ENCODE measurements at places on chromosomes 6 and 20.

GRCh38 chr6:111748231-111748647 lies 125.0 kb downstream of the FYN start:
- no peaks in the 10 kb centered on the region for H3K27me3 ChIP-seq
- H3K36me3 ChIP-seq = peaks cover 6% of the 10 kb centered on the region
- peaks cover 88% of the 10 kb centered on the region for H3K4me1 ChIP-seq
- DNase-seq = no peak
- no peak overlapping the region for H3K4me3 ChIP-seq

DNA sequence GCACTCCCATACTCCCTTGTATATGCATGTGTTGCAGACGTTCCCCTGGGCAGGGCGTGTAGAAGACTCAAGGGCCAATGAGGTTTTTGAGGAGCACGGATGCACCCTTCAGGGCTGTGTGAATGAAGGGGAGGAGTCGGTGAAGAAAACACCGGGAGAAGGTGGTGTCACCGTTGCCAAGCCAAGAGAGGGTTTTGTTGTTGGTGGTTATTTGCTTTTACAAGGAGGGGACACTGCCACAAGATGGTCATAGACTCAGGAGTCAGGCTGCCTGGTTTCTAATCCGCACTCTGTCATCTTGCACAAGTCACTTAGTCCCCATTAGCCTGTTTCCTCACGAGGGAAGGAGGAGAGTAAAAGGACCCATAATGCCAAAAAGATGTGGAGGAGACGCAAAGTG lies 124.0 kb downstream of the PXDC1 start:
- H3K4me3 ChIP-seq = peak overlapping the region; percentile 5
- H3K27me3 ChIP-seq = no peaks in the 10 kb centered on the region
- peaks cover 62% of the 10 kb centered on the region for H3K4me1 ChIP-seq

GRCh38 chr20:1816384-1817381 lies 78.5 kb upstream of the SIRPA start:
- peaks cover 57% of the 10 kb centered on the region for H3K4me1 ChIP-seq
- DNase-seq = no peak
- no peak overlapping the region for H3K27ac ChIP-seq
- no peak overlapping the region for H3K4me3 ChIP-seq
- H3K27me3 ChIP-seq = peaks cover 39% of the 10 kb centered on the region

DNA sequence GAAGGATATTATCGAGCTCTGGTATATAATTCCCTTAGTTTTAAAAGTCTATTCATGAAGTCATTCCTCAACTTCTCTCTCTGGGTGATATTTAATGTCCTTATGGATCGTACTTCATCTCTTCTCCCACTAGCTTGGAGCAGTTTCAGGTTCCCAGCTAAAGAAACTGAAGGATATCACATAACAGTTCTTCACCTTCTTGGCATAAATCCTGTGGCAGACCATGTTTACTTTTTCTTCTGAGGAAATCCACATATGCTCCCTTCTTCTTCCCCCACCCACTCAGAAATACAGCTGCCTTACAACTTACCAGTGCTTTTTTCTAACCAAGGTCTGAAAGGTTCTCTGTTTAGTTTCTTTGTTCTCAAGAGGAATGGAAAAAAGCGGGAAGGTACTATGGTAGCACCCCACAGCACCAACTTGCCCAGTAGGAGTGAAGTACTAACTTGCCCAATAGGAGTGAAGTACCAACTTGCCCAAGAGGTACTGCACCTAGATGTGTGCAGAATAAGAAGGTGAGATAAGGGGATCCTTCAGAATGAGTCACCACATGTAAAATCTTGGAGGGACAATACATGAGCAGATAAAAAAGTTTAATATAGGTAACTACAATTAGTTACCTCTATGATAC lies 53.1 kb downstream of the TSPYL4 start:
- H3K4me3 ChIP-seq = no peak overlapping the region
- no peaks in the 10 kb centered on the region for H3K27me3 ChIP-seq
- no peaks in the 10 kb centered on the region for H3K4me1 ChIP-seq
- no peak overlapping the region for H3K27ac ChIP-seq
- no peak for DNase-seq

DNA sequence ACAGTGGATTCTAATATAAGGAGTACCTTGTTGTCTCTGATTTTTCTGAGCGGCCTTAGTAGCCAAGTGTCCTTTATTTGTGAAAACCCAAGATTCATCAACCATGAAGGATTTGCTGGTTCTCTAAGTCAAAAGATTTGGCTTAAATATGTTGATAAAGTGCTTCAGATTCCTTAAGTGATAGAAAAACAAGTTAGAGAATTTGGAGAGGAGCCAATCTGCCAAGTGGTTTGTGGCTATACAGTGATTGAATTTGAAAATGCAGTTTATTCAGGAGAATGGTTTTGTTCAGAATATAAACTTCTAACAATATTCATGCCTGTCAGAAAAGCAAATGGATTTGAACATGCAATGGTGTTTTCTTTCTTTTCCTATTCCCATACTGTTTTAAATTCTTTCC lies 54.8 kb downstream of the CAP2 start:
- H3K4me1 ChIP-seq = no peaks in the 10 kb centered on the region
- H3K27me3 ChIP-seq = no peaks in the 10 kb centered on the region
- DNase-seq = no peak
- H3K27ac ChIP-seq = no peak overlapping the region

- H3K27me3 ChIP-seq = no peaks in the 10 kb centered on the region
- no peak overlapping the region for H3K27ac ChIP-seq
- H3K36me3 ChIP-seq = no peaks in the 10 kb centered on the region
Observed at GRCh38 chr6:123742626-123743025, 61.0 kb upstream of the NKAIN2 start.
